ENCODE measurements at places on chromosomes 16 and 17. TPM values are rescaled to one million over a fixed set of nuclear protein-coding genes. Genes with fewer than 3 reads are reported as not detected.

Gene TMEM204
- total RNA-seq: 26.6 TPM

Gene PAM16
- 34.1 TPM for total RNA-seq

Gene KRT40
- not detected for total RNA-seq

Gene ADAM11
- 0.19 TPM for total RNA-seq

Gene TUBB3
- 157 TPM for total RNA-seq

Gene PRAC2
- total RNA-seq: not detected

Gene DECR2
- total RNA-seq: 8.8 TPM

Gene BHLHA9
- total RNA-seq: not detected

Gene CDH16
- not detected for total RNA-seq

Gene WNK4
- total RNA-seq: 8.1 TPM

Gene SRCIN1
- under 0.01 TPM for total RNA-seq

Gene KCNH4
- under 0.01 TPM for total RNA-seq

Gene KRTAP9-8
- not detected for total RNA-seq

Gene MATCAP1
- 18.9 TPM for total RNA-seq

Gene KRT15
- total RNA-seq: 1.8 TPM

Gene DNASE1L2
- 0.94 TPM for total RNA-seq

Gene NAGPA
- 16.6 TPM for total RNA-seq
